ENCODE measurements at places on chromosomes 12 and 14.

DNA sequence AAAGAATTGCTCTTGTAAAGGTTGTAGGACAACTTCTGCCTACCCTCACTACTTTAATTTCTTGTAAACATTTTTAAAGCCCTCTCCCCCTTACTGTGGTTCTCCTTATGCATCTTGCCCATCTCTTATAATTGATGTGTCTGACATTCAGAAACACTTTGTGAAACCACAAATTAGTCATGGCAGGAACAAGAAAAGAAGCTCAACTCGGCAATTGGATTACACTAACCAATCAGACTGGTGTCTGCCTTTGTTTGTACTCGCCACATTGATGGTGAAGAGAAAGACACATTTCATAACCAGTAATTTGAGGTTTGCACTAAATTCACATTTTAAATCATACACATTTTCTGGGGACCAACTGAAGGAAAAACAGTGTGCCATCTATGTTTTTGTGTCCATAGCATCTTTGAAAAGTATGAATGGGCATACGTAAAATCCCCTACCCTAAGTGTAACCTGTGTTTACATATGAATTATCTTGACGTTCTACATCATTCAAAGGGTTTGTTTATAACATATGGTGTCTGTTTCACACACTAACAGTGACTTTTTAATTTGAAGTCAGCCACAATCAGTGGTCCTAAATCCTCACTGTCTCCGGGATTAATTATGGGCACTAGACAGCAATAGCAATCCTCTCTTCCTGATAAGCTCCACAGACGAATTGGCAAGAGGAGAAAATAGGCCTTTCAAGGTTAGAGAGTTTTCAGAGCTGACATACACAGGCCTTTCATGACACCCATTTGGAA, 49.9 kb downstream of the OTX2 start:
- peaks cover 4% of the 10 kb centered on the region for H3K4me1 ChIP-seq
- H3K4me3 ChIP-seq: no peak overlapping the region
- H3K27ac ChIP-seq: no peak overlapping the region
- no peak for DNase-seq
- H3K36me3 ChIP-seq: no peaks in the 10 kb centered on the region

- no peak for DNase-seq
- peaks cover 6% of the 10 kb centered on the region for H3K4me1 ChIP-seq
- H3K4me3 ChIP-seq: peak overlapping the region; percentile 41
- peaks cover 15% of the 10 kb centered on the region for H3K27me3 ChIP-seq
- H3K36me3 ChIP-seq: no peaks in the 10 kb centered on the region
- peak overlapping the region; percentile 53 for H3K27ac ChIP-seq
These were observed 505 bp upstream of the HEBP1 start for GRCh38 chr12:13000616-13000924.

- peaks cover 8% of the 10 kb centered on the region for H3K27me3 ChIP-seq
- no peak overlapping the region for H3K4me3 ChIP-seq
- peaks cover 8% of the 10 kb centered on the region for H3K4me1 ChIP-seq
- H3K36me3 ChIP-seq: no peaks in the 10 kb centered on the region
- no peak overlapping the region for H3K27ac ChIP-seq
These were observed 575 bp upstream of the FMNL3 start for GRCh38 chr12:49707812-49708147.

GRCh38 chr14:81450976-81451375, 50.9 kb upstream of the STON2 start:
- H3K4me3 ChIP-seq: no peak overlapping the region
- no peaks in the 10 kb centered on the region for H3K27me3 ChIP-seq
- no peaks in the 10 kb centered on the region for H3K36me3 ChIP-seq
- DNase-seq: no peak
- no peaks in the 10 kb centered on the region for H3K4me1 ChIP-seq

GRCh38 chr14:74963705-74964271, 8.4 kb upstream of the PGF start:
- DNase-seq: no peak
- H3K27ac ChIP-seq: no peak overlapping the region
- peaks cover 6% of the 10 kb centered on the region for H3K4me1 ChIP-seq
- no peaks in the 10 kb centered on the region for H3K27me3 ChIP-seq
- H3K36me3 ChIP-seq: no peaks in the 10 kb centered on the region

DNA sequence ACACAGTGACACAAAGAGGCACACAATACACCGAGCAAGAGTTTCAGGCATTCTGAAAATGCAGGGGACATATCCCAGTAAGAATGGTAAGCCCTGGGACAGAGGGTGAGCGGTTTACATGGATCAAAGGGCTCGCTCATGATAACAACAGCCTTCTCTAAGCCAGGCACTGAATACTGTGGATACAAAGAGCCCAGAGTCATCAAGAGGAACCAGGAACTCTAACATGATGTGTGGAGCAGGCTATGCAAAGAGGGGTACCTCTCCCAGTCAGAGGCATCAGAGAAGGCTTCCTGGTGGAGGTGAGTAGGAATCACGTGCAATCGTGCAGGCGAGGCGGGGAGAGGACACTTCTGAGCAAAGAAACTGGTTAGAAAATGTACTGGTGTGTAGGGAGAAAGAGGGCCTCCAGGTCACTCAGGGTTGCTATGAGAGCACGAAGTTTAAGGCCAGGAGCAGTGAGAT, 76.9 kb upstream of the EEA1 start:
- H3K4me3 ChIP-seq: no peak overlapping the region
- H3K4me1 ChIP-seq: no peaks in the 10 kb centered on the region
- H3K36me3 ChIP-seq: no peaks in the 10 kb centered on the region

GRCh38 chr12:113837528-113838296, 128.4 kb downstream of the RBM19 start:
- H3K27me3 ChIP-seq: no peaks in the 10 kb centered on the region
- H3K36me3 ChIP-seq: no peaks in the 10 kb centered on the region
- H3K27ac ChIP-seq: no peak overlapping the region
- no peak overlapping the region for H3K4me3 ChIP-seq
- no peak for DNase-seq

DNA sequence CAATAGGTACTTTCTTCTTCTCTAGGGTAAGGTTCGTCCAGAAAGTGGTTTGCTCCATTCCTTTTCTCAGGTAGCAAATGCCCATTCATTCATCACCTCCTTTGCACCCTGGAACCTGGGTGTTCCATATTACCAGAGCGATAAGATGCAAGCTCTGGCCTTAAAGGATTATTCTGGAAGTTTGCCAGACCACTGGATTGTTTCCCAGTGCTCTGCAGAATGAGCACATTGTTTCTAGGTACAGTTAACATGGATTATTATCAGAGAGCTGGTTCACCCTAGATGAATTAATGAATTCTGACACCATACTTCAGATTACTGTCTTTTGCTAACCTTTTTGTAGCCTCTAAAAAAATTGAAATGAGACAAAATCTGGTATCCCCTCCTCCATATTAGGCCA, 170.9 kb upstream of the BMP4 start:
- no peaks in the 10 kb centered on the region for H3K27me3 ChIP-seq
- H3K36me3 ChIP-seq: no peaks in the 10 kb centered on the region
- H3K27ac ChIP-seq: no peak overlapping the region
- H3K4me3 ChIP-seq: no peak overlapping the region

DNA sequence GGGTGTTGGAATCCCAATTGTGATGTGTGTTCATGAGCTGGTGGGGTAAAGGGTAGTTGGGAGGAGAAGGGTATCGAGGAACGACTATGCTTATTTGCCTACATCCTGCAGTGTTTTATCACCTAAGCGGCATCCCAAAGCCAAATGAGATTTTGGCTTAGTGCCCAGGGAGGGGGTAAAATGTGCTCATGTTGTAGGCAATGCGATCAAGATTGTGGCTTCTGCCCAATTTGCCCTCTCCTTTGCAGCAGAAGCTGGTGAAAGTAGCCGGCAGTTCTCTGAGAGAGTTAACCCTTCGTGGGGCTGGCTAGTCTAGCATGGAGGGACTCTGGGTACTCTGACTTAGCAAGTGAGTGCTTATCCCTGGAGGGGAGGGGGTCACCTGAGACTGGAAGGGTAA, 753 bp downstream of the RPH3A start:
- no peak overlapping the region for H3K27ac ChIP-seq
- no peak for DNase-seq
- H3K36me3 ChIP-seq: no peaks in the 10 kb centered on the region
- peaks cover 8% of the 10 kb centered on the region for H3K4me1 ChIP-seq
- H3K27me3 ChIP-seq: peaks cover 20% of the 10 kb centered on the region

- no peaks in the 10 kb centered on the region for H3K27me3 ChIP-seq
- no peak overlapping the region for H3K4me3 ChIP-seq
- no peak for DNase-seq
- H3K36me3 ChIP-seq: no peaks in the 10 kb centered on the region
These were observed 60.2 kb downstream of the STAB2 start for GRCh38 chr12:103647267-103647666.

GRCh38 chr12:61098031-61098580, 1162.1 kb upstream of the USP15 start:
- no peaks in the 10 kb centered on the region for H3K27me3 ChIP-seq
- no peak overlapping the region for H3K4me3 ChIP-seq
- H3K36me3 ChIP-seq: no peaks in the 10 kb centered on the region
- no peak for DNase-seq

DNA sequence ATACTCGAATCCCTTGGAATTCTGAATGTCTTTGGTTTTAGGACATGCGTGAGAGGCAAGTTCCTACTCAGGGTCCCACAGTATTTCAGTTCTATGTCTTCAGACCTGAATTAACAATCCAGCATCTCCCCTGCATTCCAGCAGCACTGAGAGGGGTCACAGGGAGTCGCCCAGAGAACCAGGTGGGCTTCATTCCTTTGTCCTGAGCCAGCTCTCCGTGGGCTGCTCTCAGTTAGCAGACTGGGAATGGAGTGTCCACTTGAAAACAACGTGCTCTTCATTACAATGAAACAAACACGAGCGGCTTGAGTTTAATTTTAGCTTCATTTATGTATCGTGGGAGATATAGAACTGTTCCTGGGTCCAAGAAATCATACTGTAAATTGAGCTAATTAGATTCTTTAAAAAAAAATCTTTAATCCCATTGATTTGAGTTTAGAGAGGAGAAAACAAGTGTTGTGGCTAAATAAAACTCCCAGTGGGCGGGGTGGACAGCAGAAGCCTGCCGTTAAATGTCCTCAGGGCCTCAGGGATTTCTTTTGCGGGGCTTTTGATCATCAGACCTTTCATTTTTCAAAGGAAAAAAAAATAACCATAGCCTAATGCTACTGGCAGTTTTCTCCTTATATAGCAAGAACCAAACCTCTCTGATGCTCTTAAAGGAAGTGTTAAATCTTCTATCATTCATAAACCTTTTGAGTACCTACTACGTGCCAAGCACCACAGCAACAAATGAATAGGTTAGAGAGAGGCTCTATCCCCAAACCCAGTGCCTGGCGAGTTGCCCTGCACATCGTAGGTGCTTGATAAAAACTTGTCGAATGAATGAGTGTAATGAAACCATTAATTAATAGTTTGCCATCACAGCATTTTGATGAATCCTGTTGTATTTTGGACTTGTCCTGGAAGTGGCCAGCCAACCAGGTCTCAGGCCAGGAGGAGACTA, 140.4 kb downstream of the CHST11 start:
- H3K27me3 ChIP-seq: no peaks in the 10 kb centered on the region
- H3K27ac ChIP-seq: no peak overlapping the region
- no peak for DNase-seq
- no peak overlapping the region for H3K4me3 ChIP-seq
- H3K4me1 ChIP-seq: peaks cover 6% of the 10 kb centered on the region

DNA sequence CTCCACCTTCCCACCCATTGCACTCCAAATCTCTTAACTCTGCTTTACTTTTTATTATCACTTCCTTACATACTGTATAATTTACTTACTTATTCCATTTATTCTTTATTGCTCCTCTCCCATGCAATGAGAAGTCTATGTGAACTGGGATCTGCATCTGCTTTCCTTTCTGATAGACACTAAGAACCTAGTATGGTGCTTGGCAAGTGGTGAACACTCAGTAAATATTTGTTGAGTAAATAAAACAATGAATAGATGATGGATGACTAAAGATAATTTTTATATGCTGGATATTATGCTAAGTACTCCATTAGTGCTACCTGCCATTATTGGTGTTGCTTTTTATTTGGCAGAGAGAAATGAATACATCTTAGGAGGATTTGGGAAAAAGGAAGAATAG, 151.0 kb downstream of the TPH2 start:
- no peaks in the 10 kb centered on the region for H3K4me1 ChIP-seq
- no peak for DNase-seq
- H3K4me3 ChIP-seq: no peak overlapping the region

- DNase-seq: no peak
- H3K36me3 ChIP-seq: peaks cover 20% of the 10 kb centered on the region
- H3K4me1 ChIP-seq: no peaks in the 10 kb centered on the region
- H3K27me3 ChIP-seq: no peaks in the 10 kb centered on the region
- H3K4me3 ChIP-seq: no peak overlapping the region
- no peak overlapping the region for H3K27ac ChIP-seq
These were observed 13.1 kb upstream of the NGB start for GRCh38 chr14:77284066-77284465.

- DNase-seq: no peak
- no peaks in the 10 kb centered on the region for H3K4me1 ChIP-seq
- no peaks in the 10 kb centered on the region for H3K27me3 ChIP-seq
- no peaks in the 10 kb centered on the region for H3K36me3 ChIP-seq
These were observed 33.9 kb downstream of the MIA2 start for GRCh38 chr14:39267608-39268005.

- no peaks in the 10 kb centered on the region for H3K27me3 ChIP-seq
- no peaks in the 10 kb centered on the region for H3K36me3 ChIP-seq
- H3K4me1 ChIP-seq: peaks cover 10% of the 10 kb centered on the region
- peak; percentile 34 for DNase-seq
These were observed 218.3 kb upstream of the DAAM1 start for GRCh38 chr14:58969951-58970751.

All from H1 (cell line).